ENCODE measurements at places on chromosomes 16 and 17. TPM values are rescaled to one million over a fixed set of nuclear protein-coding genes. Genes with fewer than 3 reads are reported as not detected.

Gene WFDC1
- total RNA-seq = not detected

GRCh38 chr17:50289991-50290702 lies 15.9 kb downstream of the TMEM92 start:
- H3K36me3 ChIP-seq = no peaks in the 10 kb centered on the region
- H3K4me3 ChIP-seq = no peak overlapping the region
- H3K27ac ChIP-seq = no peak overlapping the region
- DNase-seq = no peak

DNA sequence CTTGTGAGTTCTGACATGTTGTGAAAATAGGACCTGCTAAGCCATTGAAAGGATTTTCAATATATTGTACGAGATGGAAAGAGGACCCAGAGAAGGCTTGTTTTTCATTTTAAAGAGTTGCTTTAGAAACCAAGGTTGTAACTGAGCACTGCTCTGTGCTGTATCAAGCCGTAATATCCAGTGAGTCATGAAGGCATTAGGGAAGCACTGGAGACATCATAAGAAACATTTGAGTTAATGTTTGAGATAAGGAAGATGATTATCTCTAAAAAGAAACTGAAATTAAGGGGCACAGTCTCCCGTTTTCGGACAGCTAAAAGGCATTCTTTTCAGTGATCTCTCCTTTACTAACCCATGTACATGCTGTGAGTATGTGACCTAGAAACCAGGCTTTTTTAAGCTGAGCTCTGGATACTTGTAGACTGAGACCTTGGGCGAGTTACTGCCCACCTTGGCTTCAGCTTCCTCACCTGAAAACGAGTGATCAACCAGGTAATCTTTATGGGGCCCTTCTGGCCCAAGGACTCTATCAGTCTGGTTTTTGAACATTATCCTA lies 149.2 kb upstream of the TBX2 start:
- no peaks in the 10 kb centered on the region for H3K36me3 ChIP-seq
- no peak for DNase-seq
- H3K4me1 ChIP-seq = no peaks in the 10 kb centered on the region
- H3K27me3 ChIP-seq = no peaks in the 10 kb centered on the region

GRCh38 chr16:55349867-55350266 lies 25.9 kb downstream of the IRX6 start:
- peaks cover 5% of the 10 kb centered on the region for H3K27me3 ChIP-seq
- no peak for DNase-seq
- no peak overlapping the region for H3K4me3 ChIP-seq
- H3K27ac ChIP-seq = no peak overlapping the region
- H3K36me3 ChIP-seq = no peaks in the 10 kb centered on the region
- H3K4me1 ChIP-seq = no peaks in the 10 kb centered on the region

Gene IL34
- total RNA-seq = 0.84 TPM

Gene CLEC19A
- total RNA-seq = not detected

Gene KCNH6
- total RNA-seq = not detected

DNA sequence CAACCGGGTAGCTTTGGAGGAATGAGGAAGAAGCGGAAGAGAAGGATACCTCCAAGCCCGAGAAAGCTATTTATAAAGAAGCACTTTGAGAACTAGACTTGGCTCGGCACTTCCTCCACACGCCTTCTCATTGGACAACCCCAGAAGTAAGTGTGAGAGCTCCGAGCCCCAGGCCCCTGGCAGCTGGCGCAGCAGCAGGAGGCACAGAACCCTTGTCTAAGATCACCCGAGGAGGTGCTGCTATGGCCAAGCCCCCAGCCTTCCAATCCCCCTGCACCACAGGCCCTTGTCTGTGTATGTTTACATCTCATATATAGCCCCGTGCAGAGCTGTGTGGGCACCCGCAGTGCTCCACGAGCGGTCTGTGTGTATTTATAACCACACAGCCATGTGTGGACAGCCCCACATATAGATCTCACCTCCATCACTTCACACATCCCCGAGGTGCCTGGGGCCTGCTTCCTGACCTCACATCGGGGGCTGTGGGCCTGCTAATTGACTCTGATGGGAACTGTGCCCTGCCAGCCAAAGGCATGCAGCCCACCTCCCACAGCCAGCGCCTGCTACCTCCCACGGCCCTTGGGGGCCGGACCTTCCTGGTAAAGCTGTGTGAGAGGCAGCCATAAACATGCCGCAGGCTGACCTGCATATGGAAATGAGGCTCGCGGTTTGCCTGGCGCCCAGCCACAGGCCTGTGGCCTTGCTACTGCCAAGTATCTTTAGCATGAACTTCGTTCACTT lies 96.1 kb downstream of the C17orf67 start:
- no peaks in the 10 kb centered on the region for H3K36me3 ChIP-seq
- H3K27me3 ChIP-seq = no peaks in the 10 kb centered on the region
- no peak for DNase-seq
- no peaks in the 10 kb centered on the region for H3K4me1 ChIP-seq
- H3K27ac ChIP-seq = no peak overlapping the region
- H3K4me3 ChIP-seq = no peak overlapping the region

GRCh38 chr17:80650751-80651518 lies 106.3 kb downstream of the RPTOR start:
- no peak for DNase-seq
- peaks cover 48% of the 10 kb centered on the region for H3K4me1 ChIP-seq
- no peak overlapping the region for H3K27ac ChIP-seq
- H3K27me3 ChIP-seq = no peaks in the 10 kb centered on the region
- no peaks in the 10 kb centered on the region for H3K36me3 ChIP-seq
- H3K4me3 ChIP-seq = no peak overlapping the region

- no peaks in the 10 kb centered on the region for H3K4me1 ChIP-seq
- H3K27ac ChIP-seq = no peak overlapping the region
- peak; percentile 14 for DNase-seq
- no peaks in the 10 kb centered on the region for H3K36me3 ChIP-seq
- H3K27me3 ChIP-seq = peaks cover 21% of the 10 kb centered on the region
Observed at GRCh38 chr17:49434821-49435670, 20.4 kb upstream of the PHB1 start.

GRCh38 chr17:67656494-67657203 lies 61.1 kb upstream of the NOL11 start:
- no peak for DNase-seq
- no peaks in the 10 kb centered on the region for H3K4me1 ChIP-seq
- no peaks in the 10 kb centered on the region for H3K27me3 ChIP-seq
- no peak overlapping the region for H3K4me3 ChIP-seq
- peaks cover 44% of the 10 kb centered on the region for H3K36me3 ChIP-seq

- no peaks in the 10 kb centered on the region for H3K36me3 ChIP-seq
- DNase-seq = no peak
- H3K4me3 ChIP-seq = no peak overlapping the region
- H3K4me1 ChIP-seq = peaks cover 52% of the 10 kb centered on the region
- peak overlapping the region; percentile 47 for H3K27ac ChIP-seq
- no peaks in the 10 kb centered on the region for H3K27me3 ChIP-seq
Observed at GRCh38 chr16:85104147-85104546, 8.1 kb downstream of the CIBAR2 start.

Gene NLRC3
- 50.4 TPM for total RNA-seq

Gene PRAC2
- not detected for total RNA-seq

GRCh38 chr16:53061256-53061655 lies 6.5 kb downstream of the CHD9 start:
- no peak overlapping the region for H3K27ac ChIP-seq
- no peaks in the 10 kb centered on the region for H3K36me3 ChIP-seq

DNA sequence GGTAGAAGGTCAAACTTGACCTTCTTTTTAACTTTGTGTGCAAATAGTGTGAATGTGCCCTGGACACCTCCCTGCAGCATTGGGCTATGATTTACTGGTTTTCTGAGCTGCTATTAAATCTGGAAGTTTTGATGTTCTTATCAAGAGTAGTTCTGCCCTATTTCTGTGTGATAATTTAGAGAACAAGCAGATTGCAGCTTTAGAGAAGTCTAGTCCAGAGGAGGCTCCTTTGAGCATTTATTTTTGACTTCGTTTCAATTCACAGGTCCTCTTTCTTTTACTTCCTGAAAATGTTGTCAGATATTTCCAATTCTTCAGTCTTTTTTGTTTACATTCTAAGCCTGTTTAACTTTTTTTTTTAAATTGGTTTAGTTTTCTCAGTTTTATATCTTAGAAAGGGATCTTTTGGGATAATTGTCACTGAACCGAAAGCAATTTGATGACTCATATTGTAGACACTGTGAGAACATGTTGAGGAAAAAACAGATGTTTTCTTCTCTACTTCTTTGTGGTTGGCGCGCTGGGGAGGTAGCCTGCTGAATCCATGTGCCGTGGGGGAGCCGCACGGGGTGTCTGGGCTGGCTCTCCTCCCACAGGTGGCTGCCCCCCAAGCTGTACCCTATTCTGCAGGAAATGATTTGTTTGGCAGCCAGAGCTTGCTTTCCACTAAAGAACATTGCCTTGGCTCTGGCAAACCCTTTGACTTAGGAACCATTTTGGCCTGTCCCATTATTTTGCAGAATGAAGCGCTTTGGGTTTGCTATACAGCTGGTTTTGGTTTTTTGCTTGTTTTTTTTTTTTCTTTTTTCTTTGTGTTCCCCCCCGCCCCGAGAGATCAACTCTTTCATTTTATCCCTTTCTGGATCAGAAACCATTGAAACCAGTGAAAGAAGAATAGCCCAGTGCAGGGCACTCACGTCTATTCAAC lies 53.4 kb downstream of the MFSD11 start:
- peak; percentile 5 for DNase-seq
- H3K36me3 ChIP-seq = no peaks in the 10 kb centered on the region
- no peak overlapping the region for H3K4me3 ChIP-seq
- peak overlapping the region; percentile 5 for H3K27ac ChIP-seq
- H3K4me1 ChIP-seq = peaks cover 11% of the 10 kb centered on the region

DNA sequence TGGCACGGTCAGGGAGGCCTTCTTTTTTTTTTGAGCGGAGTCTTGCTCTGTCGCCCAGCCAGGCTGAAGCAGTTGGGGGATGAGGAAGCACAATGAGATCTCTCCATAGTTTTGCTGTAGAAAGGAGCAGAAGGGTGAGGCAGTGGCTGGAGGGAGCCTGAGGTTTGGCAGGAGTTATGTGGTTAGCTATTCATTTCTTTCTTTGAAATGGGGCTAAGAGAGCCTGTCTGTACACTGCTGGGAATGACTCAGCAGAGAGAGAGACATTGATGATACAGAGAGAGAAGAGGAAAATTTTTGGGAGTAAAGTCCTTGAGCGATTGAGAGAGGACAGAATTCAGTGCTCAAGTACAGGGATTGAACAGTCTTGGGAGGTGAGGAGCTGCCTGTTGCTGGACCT lies 22.1 kb downstream of the NOS2 start:
- H3K4me1 ChIP-seq = no peaks in the 10 kb centered on the region
- no peak overlapping the region for H3K27ac ChIP-seq
- H3K36me3 ChIP-seq = no peaks in the 10 kb centered on the region
- no peaks in the 10 kb centered on the region for H3K27me3 ChIP-seq

Gene MYH2
- not detected for total RNA-seq

DNA sequence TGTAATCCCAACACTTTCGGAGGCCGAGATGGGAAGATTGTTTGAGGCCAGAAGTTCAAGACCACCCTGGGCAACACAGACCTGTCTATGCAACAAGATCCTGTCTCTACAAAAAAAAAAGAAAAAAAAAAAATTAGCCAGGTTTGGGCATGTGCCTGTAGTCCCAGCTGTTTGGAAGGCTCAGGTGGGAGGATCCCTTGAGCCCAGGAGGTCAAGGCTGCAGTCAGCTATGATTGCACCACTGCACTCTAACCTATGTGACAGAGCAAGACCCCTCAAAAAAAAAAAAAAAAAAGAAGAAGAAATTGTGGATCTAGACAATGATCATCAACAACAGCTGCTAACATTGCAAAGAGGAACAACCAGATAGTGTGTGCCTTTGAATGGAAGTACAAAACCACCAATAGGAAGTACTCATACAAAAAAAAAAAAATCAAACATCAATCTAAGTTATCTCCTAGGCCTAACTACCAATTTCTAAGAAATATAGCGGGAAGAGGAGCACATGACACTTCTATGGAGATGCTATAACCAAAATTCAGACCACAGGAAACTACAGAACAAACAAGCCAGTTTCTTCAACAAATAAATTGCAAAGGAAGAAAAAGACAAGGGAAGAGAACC lies 258.7 kb downstream of the MRTFB start:
- H3K4me3 ChIP-seq = no peak overlapping the region
- DNase-seq = no peak
- no peak overlapping the region for H3K27ac ChIP-seq
- no peaks in the 10 kb centered on the region for H3K36me3 ChIP-seq
- peaks cover 3% of the 10 kb centered on the region for H3K4me1 ChIP-seq

GRCh38 chr16:77062878-77063675 lies 127.9 kb upstream of the MON1B start:
- H3K4me3 ChIP-seq = no peak overlapping the region
- H3K4me1 ChIP-seq = no peaks in the 10 kb centered on the region
- no peaks in the 10 kb centered on the region for H3K27me3 ChIP-seq
- no peaks in the 10 kb centered on the region for H3K36me3 ChIP-seq
- no peak overlapping the region for H3K27ac ChIP-seq

DNA sequence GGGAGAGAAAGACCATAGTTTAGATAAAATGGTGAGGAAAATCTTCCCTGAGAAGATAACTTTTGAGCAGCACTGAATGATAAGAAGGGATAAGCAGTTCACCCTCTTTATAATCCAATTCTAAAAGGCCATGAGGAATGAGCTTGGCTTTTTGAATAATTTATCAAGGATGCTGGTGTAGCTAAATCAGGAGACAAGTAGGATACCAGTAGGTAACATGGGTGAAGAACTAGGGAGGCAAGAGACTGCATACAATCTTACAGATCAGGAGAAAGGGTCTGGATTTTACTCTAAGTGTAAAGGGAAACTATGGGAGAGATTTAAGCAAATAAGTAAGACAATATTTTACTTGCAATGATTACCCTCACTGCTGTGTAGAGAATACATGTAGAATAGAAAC lies 60.7 kb downstream of the MED13 start:
- DNase-seq = no peak
- no peak overlapping the region for H3K27ac ChIP-seq

Measured in CD4-positive, alpha-beta T cell (primary cell).